Fibroblast of skin of left quadriceps (primary cell): ENCODE measurements at places on chromosomes 1 and 21.

DNA sequence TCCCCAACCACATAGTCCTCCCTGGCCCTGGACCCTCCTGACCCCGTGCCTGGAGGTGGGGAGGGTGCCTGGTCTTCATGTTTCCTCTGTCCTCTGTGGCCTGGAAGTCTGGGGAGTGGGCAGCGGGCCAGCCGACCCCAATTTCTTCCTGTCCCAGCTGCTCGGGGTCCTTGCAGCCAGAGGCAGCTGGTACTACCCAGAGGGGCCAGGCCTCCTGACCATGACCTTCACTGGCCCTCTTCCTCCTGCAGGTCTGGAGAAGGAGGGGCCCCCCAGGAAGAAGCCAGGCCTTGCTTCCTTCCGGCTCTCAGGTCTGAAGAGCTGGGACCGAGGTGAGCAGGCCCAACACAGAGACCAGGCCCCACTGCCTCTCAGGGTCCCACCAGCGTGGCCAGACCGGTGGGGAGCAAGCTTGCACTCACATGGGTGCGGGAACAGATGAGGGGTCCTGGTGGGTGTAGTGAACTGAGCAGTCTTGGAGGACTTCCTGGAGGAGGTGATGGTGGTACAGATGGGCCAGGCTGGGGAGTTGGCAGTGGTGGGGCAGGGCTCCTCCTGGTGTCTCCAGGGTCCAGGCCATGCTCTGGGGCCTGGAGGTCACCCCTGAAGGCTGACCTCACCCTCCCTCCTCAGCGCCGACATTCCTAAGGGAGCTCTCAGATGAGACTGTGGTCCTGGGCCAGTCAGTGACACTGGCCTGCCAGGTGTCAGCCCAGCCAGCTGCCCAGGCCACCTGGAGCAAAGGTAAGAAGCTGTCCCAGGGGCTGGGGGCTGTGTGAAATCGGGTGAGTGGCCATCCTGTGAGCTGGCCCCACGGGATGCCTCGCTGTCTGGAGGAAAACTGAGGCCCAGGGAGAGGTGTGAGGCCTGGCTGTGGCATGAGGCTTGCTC is 32.7 kb downstream of the TRIM11 start:
- no peak for DNase-seq

DNA sequence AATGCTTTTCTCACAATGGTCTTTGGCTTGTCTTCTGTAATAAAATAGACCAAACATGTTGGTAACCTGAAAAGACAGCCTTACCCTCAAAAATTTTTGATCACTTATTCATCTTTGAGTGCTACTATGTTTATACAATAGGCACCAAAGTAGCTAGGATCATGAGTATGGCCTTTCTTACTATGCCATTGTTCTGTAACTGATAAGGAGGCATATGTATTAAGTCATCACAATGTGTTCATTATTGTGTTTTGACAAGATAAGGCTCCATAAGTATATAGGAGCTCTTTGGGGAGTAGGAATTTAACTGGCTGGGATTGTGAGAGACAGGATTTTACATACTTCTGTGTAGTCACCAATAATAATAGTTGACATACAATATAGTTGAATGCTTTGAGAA is 675 bp downstream of the TMCO2 start:
- DNase-seq: no peak

DNA sequence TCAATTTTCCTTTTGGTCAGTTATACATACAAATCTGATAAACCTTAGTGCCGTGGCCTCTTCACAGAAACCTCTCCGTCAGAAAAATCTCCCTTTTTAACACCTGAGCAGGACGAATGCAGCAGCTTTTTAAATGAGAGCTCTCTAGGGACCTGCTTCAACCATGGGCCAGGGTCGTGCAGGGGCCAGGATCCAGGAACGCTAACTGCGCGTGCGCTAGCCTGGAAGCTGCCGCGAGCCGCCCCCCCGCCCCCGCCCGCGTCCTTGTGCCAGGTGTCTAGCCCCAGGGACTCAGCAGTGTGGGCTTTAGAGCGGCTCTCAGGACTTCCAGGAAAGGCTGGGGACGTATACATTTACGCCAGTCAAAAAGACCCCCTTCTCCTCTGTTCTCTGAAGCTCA is 136.8 kb upstream of the FMN2 start:
- DNase-seq: no peak

DNA sequence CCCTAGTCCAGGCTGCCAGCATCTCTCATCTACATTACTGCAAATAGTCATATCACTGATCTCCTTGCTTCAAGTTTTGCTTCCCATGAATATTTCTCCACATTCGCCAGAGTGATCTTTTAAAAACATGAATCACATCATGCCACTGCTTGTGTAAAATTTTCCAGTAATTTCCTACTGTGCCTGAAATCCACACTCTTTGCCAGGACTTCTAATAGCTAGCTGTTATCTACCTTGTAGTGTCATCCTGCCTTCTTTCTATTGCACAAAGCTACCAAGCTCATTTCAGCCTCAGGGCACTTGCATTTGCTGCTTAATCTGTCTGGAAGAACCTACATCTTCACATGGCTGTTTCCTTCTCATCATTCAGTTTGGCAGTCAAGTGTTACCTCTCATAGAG is 33.9 kb upstream of the ZNF362 start:
- DNase-seq: no peak

GRCh38 chr1:96492236-96492635 is 229.3 kb upstream of the PTBP2 start:
- no peak for DNase-seq

DNA sequence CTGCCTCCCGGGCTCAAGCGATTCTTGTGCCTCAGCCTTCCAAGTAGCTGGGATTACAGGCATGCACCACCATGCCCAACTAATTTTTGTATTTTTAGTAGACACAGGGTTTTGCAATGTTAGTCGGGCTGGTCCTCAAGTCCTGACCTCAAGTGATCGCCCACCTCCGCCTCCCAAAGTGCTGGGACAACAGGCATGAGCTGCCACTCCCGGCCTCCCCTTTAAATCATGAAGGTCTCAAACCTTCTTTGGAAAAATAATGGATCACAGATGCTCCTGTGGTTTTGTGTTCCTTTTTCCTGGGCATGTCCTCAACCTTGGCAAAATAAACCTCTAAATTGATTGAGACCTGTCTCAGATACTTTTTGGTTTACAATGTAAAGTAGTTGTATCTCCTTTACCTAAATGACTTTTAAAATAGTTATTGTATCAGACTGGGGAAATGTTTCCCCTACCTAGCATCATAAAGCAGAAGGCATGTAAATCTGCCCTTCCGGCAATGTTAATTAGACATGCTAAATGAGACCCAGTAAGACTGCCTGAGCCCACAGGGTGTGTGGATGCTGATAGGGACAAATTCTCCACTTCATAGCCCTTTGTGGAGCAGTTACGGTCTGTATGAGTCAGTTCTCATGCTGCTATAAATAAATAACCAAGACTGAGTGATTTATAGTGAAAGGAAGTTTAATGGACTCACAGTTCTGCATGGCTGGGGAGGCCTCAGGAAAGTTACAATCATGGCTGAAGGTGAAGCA is 27.8 kb downstream of the CBR1 start:
- no peak for DNase-seq

GRCh38 chr1:173210283-173210682 is 3.2 kb upstream of the TNFSF4 start:
- no peak for DNase-seq

DNA sequence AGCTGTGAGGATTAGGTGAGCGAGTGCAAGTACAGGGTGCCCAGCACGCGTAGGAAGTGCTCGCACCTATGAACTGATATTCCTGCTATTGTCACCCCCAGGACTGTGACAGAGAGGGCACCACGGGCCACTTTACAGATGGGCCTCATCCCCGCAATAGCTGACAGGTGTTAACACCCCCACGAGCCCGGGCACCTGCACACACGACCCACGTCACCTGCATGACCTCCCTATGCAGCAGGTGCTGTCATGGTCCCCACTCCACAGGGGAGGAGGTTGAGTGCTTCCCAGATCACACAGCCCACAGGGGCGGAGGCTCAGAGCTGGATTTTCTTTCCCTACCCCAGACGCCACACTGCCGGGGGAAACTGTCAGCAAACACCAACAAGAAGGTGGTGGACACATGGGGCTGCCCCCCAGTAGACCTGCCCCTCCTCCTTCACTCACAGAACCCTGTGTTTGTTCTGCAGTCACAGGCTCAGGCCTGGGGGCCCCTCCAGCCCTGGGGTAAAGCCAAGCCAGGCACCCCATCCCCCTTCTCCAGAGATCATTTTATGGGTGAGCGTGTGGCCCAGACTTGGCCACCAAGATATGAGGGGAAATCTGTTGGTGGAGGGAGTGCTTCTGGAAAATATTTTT is 465.5 kb downstream of the MATN1 start:
- no peak for DNase-seq
